H9 (cell line): ENCODE measurements at places on chromosomes 12 and 14. TPM values are rescaled to one million over a fixed set of nuclear protein-coding genes. Genes with fewer than 3 reads are reported as not detected.

COCH gene
- 25.8 and 26.0 TPM in 2 replicates for total RNA-seq

OR6C2 gene
- total RNA-seq = not detected in 2 replicates

GRCh38 chr12:10952645-10953044 lies 13.6 kb upstream of the TAS2R14 start:
- no peaks in the 10 kb centered on the region for H3K4me1 ChIP-seq
- no peak overlapping the region for H3K4me3 ChIP-seq
- H3K27me3 ChIP-seq = no peaks in the 10 kb centered on the region

GRCh38 chr12:110348431-110349059 lies 55.0 kb downstream of the ANAPC7 start:
- no peak overlapping the region for H3K27ac ChIP-seq
- H3K36me3 ChIP-seq = peaks cover 74% of the 10 kb centered on the region
- no peak overlapping the region for H3K4me3 ChIP-seq

DNA sequence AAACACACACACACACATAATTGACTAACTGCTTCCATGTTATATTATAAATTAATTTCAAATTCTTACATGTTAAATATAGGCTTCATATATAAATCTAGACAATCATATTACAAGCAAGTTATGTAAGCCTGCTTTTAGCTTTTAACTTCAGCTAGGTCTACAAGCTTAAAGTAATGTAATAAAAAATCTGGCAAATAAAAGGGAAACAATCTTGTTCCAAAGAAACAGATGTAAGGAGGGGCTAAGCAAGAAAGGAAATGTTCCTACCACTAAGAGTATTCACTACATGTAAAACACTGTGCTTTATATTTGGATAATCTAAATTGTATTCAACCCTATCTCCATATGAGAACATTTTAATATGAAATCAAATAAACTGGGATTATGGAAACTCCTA lies 110.4 kb downstream of the SLC6A15 start:
- H3K27ac ChIP-seq = no peak overlapping the region
- peaks cover 34% of the 10 kb centered on the region for H3K27me3 ChIP-seq
- no peak for DNase-seq
- no peaks in the 10 kb centered on the region for H3K36me3 ChIP-seq
